Right atrium auricular region (tissue), 2 donors: ENCODE measurements at places on chromosomes 6 and 20. TPM values are rescaled to one million over a fixed set of nuclear protein-coding genes. Genes with fewer than 3 reads are reported as not detected.

Gene IL20RA
- total RNA-seq = 5.0 TPM

Gene DEFB124
- not detected for total RNA-seq

Gene QRSL1
- 7.0 TPM for total RNA-seq

DNA sequence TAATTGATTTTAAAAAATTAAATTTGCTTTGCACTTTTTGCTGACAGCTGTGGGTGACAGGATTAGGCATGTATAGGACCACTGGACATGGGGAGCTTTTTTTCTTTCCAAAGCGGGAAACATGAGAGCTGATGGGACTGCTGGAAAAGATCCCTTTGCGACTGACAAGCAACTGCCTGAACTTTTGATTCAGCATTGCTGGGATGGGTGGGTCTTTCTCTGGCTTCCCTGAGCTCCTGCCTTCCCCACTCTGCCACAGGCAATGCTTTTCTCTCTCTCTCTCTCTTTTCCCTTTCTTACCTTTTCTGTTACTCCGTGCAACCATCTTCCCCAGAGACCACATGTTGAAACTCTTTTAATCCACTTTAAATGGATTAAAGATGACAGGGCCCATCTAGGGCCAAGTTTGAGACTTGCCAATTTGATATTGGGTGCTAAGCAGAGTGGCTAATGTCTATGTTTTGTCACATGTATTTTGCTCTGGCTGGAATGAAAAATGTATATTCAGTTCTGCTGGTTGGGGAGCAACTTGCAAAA is 33.5 kb upstream of the TPD52L1 start:
- no peak overlapping the region for H3K27ac ChIP-seq
- H3K36me3 ChIP-seq = no peaks in the 10 kb centered on the region
- H3K4me1 ChIP-seq = no peaks in the 10 kb centered on the region

- H3K27me3 ChIP-seq = no peaks in the 10 kb centered on the region
- no peaks in the 10 kb centered on the region for H3K36me3 ChIP-seq
Measured at GRCh38 chr6:121641158-121641557, 205.7 kb downstream of the GJA1 start.

DNA sequence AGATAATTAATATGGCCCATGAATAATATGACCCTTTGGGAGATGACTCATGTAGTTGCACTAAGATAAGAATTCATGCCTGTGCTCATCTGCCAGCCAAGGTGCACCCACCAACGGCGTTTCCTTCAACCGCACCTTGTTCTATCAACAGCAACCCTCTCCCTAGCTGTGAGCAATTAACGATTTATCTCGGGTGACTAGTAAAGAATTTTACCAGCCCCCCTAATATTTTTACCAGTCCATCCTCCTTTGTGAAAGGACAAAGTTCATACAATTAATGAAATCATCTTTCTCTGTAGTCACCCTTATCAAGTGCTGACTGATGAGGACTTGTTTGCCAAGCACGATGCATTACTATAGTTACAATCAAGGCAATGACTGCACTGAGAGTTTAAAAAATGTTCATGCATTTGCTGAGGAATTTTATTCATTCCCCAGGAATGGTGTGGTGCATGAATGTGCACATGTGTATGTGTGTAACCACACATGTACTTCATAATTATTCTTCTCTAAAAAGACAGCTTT is 118.7 kb downstream of the SMOC2 start:
- peaks cover 17% of the 10 kb centered on the region for H3K4me1 ChIP-seq
- DNase-seq = no peak
- no peaks in the 10 kb centered on the region for H3K27me3 ChIP-seq
- no peaks in the 10 kb centered on the region for H3K36me3 ChIP-seq

DNA sequence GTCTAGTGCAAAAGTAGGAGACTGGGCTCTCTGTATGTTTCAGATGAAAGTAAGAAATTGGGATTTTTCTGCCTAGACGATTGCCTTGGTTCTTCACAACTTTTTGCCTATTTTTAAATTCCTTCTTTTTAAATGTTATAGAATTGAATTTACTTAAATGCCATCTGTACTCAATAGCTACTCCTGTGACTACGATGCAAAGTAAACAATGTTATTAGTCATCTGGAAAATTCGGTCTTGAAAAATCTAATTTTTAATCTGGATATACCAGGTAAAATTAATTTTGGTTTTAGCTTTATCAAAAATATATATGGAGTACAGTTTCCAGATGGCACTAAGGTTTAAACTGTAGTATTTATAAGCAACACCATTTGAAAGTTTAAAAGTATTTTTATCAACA is 472.2 kb downstream of the UTRN start:
- H3K27me3 ChIP-seq = no peaks in the 10 kb centered on the region
- H3K36me3 ChIP-seq = peaks cover 6% of the 10 kb centered on the region
- no peak overlapping the region for H3K27ac ChIP-seq
- H3K4me3 ChIP-seq = no peak overlapping the region

- no peaks in the 10 kb centered on the region for H3K4me1 ChIP-seq
- peak overlapping the region; percentile 94 for H3K27ac ChIP-seq
- H3K36me3 ChIP-seq = no peaks in the 10 kb centered on the region
- peak overlapping the region; percentile 69 for H3K4me3 ChIP-seq
Measured at GRCh38 chr20:35617397-35618262, 2.0 kb downstream of the SPAG4 start.
